ENCODE measurements at places on chromosomes 2 and 18. TPM values are rescaled to one million over a fixed set of nuclear protein-coding genes. Genes with fewer than 3 reads are reported as not detected.

The GPAT2 gene
- not detected for total RNA-seq

The AOX1 gene
- 30.8 TPM for total RNA-seq

The STAT4 gene
- total RNA-seq, result not detected

The ANKRD30B gene
- total RNA-seq, result not detected

The AKAIN1 gene
- not detected for total RNA-seq

The MYO7B gene
- total RNA-seq, result 1.3 TPM

The ALLC gene
- total RNA-seq, result not detected

The LYPD6B gene
- total RNA-seq, result 5.4 TPM

The TTN gene
- 0.03 TPM for total RNA-seq

The FNDC4 gene
- total RNA-seq, result 1.2 TPM

The ANKRD62 gene
- total RNA-seq, result 0.10 TPM

The DSG2 gene
- total RNA-seq, result 30.0 TPM

The UGT1A8 gene
- total RNA-seq, result not detected

The EFHD1 gene
- total RNA-seq, result not detected

The STPG4 gene
- total RNA-seq, result 0.70 TPM

The FAM136A gene
- 104 TPM for total RNA-seq

The KIF3C gene
- total RNA-seq, result 10.2 TPM

All from HT1080 (cell line).